ENCODE measurements at places on chromosomes 16 and 17.

DNA sequence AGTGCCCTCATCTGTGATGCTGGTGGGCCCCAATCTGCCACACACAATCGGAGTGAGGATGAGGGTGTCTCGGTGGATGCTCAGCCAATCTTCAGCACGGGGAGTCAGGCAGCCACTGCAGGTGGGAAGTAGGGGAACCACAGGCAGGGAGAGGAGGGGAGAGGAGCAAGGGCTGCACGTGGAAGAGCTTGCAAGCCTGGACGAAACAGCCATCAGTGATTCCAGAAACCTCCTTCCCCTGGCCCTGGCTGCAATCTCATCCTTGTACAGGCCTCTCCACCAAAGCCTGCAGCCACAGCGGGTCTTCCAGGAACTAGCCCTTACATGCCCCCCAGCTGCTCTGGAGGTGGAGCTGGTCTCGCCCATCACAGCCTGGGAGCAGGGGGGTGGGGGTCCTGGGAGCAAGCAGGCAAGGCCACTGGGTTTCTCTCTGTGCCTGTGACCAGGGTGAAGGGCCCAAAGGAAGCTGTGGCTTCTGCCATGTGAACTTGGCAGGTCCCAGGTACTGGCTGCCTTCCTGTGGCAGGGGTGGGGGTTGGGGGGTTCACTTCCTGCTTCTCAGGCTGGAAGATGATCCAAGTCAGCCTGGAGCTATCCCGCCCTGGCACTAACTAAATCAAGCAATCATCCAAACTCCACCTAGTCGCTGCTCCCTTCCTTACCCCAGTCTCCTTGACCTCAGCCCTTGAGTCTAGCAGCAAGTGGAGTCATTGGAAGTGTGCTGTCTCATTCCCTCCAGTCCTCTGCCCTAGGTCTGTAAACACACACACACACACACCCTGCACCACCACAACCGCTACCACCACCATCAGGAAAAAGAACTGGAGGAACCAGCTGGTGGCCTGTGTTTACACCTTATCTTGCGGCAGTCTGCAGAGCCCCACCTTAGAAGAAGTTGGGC lies 29.4 kb upstream of the MLKL start:
- DNase-seq: no peak

GRCh38 chr17:7045492-7046126 lies 1.7 kb upstream of the SLC16A11 start:
- DNase-seq: peak; percentile 76

GRCh38 chr17:7809086-7809790 lies 24.8 kb upstream of the KDM6B start:
- DNase-seq: no peak

DNA sequence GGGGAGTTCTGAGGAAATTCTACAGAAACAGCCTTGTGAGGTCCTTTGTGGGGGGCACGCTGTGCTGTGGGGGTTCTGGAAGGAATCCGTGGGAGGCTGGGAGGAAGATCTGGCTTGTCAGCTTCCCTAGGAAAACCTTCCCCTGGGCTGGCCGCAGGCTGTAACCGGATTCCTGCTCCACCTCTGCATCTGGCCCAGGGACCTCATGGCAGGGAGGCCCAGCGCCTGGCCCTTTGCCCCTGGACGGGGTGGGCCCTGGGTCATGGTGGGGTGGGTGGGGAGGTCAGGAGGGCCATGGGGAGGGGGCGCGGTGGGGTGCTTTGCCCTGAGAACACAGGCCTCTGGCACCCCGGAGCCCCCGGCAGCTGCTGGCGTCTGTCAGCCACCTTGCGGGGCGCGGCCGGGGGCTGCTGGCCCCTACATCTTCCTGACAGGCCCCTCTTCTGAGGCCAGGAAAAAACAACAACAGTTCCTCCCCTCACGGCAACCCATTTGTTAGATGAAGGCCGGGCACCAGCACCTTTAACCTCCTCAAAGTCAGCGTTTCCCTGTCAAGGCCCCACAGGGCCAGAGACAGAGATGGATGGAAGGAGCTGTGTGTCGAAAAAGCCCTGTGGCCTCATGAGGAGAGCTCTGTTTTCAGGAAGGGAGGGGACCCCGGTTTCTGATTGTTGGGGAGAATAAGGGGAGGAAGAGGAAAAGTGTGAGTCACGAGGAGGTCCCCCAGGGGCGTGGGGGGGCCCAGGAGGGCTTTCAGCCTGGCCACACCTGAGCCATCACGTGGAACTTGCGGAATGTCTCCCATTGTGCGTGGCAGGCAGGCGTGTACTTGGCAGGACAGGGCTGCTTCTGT lies 3.6 kb upstream of the MEOX1 start:
- DNase-seq: no peak

DNA sequence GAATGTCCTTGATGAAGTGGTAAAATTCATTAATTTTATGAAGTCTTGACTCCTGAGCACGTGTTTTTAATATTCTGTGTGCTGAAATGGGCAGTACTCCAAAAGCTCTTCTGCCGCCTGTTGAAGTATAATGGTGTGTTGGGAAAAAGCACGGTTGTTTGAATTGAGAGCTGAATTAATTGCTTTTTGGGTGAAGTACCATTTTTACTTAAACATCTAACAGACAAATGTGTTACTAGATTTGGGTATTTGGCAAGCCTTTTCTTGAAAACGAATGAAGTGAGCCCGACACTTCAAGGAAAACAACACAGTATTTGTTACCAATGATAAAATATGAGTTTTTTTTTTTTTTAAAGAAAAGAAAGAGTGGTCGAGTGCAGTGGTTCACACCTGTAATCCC lies 22.5 kb downstream of the WWP2 start:
- no peak for DNase-seq

GRCh38 chr17:76394166-76394565 lies 9.8 kb downstream of the SPHK1 start:
- DNase-seq: no peak
